ENCODE measurements at places on chromosomes 2 and 18.

DNA sequence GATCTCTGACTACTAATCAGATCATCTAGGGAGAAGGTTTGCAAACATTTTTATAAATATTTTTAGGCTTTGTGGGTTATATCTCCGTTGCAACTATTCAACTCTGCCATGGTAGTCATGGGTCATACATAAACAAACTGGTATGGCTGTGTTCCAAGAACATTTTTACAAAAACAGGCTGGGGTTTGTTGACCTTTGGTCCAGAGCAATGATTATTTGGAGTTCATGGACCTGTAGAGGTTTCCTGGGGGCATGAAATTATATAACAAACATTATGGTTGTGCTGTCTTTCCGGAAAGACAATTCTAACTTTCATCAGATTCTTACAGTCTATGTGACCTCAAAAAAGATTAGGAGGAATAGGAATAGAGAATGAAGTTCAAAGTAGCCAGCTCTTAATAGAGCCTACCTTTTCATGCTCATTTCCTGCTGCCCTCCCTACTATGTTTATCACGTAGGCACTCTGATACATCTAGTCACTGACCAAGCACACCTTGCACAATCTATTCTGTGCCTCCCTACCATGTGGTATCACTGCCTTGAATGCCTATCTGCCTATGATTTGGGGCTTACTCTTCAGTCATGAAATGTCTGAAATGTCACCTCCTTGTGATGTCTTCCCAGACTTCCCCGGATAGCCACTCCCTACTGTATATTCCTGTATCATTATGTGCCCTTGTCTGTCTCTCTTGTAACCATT, 102.4 kb upstream of the SCN1A start:
- no peak for DNase-seq

DNA sequence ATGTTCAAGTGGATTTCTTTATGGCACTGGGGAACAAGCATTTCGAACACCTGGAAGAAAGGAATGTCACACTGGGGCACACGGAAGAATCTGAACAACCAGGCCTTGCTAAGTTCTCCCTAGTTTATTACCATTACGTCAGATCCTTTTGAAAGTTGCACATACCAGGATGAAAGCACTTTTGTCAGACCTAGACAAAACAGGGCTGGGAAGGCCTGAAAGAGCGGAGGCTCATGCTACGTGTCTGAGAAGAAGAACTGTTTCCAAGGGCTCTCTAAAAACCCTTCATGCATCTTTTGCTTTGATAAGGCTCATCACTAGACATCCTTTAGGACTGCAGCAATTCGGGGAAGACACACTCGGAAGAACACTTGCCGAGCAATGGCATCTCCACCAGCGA, 15.4 kb upstream of the SLC25A52 start:
- no peak for DNase-seq

- no peak for DNase-seq
These were observed 67.3 kb downstream of the ASB1 start for GRCh38 chr2:238493880-238494572.

- no peak for DNase-seq
These were observed 76.1 kb upstream of the MC4R start for GRCh38 chr18:60448487-60449267.

DNA sequence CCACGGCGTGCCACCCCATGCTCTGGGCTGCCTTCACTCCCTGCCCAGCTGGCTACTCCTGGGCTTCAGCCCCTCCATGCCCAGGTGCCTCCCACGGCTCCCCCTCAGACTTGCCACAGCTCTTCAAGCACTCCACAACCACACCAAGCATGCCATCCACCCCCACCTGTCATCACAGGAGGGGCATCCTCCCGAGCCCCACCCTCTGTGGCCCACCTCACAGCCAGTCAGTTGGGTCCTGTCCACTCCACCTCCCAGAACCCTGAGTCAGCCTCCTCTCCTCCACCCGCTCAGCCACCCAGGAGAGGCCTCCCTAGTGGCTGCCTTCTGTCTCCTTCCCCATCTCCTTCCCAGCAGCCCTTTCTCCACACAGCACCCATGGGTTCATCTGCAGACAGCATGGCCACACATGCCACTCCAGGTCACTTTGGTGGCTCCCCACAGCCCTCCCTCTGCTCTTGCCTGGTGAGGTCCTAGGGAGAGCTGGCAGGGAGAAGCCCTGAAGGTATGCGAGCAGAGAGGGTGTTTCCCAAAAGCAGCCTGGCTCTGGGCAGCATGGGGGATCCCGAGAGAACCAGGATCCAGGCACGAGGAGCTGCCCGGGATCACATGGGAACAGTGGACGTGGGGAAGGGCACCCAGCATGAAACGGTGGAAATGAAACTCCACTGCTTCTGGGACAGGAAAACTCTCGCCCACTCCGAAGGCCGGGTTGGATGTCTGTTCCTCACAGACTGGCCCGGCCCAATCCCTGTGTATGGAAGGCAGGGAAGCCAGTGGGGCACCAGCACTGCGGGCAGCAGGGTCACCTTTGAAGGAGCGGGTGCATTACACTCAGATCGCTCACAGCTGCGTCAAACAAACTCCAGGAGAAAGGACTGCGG, 2.7 kb downstream of the LIMS2 start:
- no peak for DNase-seq

- DNase-seq = no peak
These were observed 29.3 kb upstream of the LBH start for GRCh38 chr2:30201990-30202389.

DNA sequence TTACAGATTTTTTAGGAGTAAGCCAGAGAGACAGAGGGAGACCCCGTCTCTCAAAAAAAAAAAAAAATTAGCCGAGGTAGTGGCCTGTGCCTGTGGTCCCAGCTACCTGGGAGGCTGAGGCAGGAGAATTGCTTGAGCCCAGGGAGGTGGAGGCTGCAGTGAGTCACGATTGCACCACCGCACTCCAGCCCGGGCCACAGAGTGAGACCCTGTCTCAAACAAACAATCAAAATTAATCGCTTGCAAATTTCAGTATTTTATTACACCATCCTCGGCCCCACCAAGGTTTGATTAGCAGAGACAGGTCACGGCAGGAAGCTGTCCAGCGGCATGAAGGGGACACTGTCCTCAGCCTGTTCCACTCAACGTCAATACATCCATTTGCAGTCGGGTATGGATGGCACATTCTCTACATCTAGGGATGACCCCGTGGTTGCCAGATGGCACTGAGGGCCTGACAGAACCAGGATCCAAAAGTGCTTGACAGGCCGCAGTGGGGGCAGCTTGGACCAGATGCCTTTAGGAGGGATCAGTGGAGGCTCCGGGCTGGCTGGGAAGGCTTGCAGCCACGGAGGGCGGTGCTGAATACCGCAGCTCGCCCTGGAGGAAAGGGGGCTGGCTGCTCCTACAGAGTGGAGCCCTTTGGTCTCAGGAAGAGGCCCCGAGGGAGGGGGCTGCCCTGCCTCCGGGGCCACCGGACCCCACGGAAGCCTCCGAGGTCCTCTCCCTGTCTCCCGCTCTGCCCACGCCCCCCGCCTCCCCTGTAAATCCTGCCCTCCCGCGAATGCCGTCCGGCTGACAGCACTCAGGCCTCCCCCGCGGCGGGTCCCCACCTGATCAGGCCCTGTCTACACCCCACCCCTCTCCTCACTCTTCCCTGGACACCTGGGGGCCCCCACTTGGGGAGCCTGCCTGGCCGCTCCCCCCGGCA, 13.1 kb downstream of the ASPRV1 start:
- DNase-seq = no peak

DNA sequence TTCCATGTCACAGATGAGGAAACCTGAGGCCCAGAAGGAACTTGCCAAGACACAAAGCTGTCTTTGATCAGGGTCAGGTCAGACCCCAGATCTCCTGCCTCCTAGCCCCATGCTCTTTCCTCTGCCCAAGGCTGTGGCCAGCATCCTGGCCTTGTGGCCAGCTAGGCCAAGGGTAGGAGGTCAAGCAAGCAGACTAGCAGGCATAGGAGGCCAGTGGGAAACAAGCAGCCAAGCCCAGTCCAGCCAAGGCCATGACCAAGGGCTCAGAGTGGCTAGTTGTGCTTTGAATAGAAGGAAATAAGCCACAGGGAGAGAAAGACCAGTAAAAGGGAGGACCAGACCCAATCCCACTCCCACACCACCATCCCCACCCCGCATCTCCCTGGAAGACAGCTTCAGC, 30.4 kb downstream of the KCNK3 start:
- no peak for DNase-seq

DNA sequence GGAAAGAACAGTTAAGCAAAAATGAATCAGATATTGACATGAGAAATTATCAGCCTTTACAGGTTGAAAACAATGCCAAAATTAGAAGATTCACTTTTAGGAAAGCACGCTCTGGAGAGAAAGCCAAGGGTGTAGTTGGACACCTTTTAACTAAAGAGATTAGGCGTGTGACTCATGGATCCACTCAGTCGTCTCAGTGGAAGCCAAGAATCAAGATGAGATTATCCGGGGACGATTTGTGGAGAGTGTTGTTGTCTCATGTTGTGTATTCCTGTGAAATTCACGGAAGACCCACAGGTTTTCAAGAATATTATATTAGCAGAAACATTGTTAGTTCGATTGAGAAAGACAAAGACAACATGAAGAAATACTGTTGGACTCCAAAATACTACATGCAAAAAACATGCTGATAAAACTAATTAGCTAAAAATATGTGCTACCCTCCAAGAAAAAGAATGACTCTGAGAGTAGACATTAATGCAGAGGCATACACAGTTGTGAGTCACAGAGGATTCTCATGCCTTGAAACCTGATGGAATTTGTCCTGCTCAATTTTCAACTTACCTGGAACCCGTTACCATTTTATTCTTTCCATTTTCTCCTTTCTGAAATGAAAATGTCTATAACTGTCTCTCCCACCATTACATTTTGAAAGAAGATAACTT, 192.1 kb upstream of the RND3 start:
- DNase-seq = no peak

DNA sequence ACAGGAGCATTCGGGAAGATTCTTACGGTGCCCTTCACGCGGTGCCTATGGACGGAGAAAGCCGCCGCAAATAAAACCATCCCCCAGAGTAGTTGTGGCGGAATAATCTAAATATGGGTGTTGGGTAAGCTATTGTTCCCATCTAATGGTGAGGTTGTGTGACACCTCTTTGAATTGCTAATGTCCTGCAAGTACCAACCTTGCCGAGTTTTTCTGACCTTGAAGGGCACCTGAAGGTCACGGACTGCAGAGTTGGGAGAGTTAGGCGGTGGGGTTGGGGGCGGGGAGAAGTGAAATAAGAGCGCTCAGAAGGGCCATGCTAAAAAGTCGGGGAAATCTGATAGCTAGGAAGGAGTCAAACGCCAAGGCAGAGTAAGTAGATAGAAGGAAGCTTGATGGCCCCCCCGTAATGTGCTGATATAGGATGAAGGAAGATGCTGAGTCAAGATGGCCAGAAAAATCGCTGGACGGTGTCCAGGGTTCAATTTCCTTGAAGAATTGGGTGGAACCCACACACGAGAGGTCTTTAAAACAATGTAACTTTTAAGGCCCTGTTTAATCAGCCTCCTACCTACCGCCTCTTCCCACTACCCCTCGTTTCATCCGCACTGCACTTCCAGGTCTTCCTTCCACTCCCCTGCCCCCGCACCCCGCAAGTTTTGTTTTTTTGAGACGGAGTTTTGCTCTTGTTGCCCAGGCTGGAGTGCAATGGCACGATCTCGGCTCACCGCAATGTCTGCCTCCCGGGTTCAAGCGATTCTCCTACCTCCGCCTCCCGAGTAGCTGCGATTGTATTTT, 600 bp downstream of the KATNAL2 start:
- no peak for DNase-seq

DNA sequence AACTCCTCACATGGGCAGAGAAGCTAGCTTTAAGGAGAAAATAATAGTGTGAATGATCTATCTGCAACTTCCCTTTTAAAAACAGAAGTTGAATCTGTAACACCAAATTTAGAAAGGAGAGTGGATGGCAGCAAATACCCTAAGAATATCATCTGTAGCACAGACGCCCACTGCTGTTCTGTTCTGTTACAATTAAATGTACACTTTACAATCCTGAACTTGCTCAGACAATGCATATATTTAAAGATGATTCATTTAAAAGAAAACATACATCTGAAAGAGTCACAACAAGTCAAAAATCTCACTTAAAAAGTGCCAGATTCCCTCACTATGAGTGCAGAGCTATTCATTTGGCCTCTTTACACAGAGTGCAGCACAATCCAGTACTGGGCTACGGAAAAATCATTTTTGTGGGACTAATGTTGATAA, 8.0 kb upstream of the SERTAD2 start:
- DNase-seq = no peak

- DNase-seq = no peak
These were observed 27.8 kb upstream of the TTC39C start for GRCh38 chr18:23986600-23987359.

DNA sequence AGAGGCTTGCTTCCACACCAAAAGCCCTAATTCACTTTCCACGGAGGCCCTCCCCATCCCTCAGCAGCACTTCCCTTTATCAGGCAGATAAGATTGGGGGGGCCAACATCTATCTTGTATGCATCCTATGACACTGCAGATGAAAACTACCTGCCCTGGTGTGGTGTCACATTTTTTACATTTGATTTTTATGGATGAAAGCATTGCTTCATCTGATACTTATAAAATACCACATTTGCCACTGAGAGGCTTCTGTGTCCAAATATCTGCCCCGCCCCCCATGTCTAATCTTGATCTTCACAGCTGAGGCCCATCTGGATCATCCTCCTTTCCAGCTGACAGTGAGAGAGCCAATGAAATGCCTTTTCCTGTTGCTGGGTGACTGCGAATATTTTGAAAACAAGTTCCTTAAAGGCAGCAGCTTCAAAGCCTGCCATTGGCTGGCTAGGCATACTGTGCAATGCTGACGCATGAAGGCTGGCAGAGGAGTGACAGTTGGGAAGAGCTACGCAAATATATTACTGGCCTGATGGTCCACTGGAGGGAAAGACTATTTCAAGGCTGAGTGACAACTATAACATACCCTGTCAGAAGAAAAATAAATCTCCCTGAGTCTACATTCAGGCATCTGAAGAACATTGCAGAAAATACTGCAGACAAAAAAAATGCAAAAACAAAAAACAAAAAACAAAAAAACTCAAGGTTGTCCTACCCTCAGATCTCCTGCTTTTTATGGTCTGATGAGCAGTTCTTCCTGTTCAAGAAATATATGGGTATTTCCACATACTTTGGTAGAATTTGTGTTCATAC, 318.7 kb downstream of the PDE11A start:
- DNase-seq = no peak

- DNase-seq = no peak
These were observed 609 bp upstream of the ZNF2 start for GRCh38 chr2:95165030-95165370.

DNA sequence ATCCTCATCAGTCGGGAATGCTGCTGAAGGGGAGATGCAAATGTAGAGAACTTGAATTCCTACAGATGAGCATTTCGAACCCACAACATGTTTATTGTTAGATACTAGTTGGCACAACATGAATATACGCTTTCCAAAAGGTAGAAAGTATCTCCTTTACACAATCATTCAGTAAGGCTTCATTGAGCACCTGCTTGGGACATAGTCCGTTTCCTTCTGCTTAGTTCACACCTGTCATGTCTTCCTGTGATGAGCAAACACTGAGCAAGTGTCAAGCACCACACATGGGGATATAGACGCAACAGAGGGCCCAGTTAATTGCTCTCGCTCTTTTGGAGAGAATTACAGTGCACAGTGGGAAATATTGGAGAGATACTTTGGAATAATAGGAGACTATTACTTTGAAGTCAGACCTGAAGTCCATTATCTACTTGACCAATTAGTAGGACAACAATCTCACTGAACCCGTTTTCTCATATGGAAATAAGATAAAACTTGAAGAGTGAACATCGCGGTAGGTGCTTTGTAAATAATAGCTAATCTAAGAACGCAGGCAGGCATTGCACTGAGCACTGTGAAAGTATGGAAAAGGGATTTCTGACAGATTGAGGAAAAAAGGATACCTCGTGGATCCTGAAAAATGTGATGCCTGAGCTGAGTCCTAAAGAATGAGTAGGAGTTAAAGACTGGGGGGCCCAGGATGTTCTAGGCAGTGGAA, 1.2 kb downstream of the CPSF3 start:
- DNase-seq = no peak
